ENCODE measurements at places on chromosomes 1 and 21.
A peak's percentile ranks its signal among the peaks of the same experiment; 100 is the strongest.

- no peak for DNase-seq
Observed at GRCh38 chr1:14862114-14862771, 263.8 kb downstream of the KAZN start.

GRCh38 chr21:42674351-42674940 is 21.0 kb downstream of the PDE9A start:
- DNase-seq = no peak

DNA sequence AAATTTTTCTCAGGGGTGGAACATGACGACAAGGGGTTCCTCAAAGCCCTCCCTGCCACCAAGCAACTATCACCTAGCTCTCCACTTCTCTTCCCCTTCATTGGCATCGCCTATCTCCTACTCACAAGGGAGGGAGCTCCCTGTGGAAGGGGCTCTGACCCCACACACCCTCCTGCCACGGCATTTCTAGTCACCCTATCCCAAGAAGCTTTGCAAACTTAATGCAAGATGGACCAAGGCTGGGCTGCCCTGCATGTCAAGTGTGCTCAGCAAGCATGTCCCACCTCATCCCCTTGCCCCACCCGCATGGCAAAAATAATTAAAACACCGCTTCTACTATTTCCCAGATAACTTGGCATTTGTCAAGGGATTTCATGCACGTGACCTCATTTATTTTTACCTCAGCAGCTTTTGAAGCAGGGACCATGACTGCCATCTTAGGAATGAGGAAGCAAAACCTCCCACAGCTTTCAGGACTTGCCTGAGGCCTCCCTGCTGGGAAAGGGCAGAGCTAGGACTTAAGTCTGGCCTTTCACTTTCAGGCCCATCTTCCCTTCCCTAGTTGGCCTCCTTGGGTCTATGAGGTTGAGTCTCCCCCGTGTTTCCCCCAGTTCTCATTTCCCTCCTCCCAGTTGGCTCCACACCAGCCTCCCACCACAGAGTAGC is 161.3 kb downstream of the TSEN15 start:
- DNase-seq = peak; percentile 74

- DNase-seq = no peak
Observed at GRCh38 chr1:34780528-34780927, 486 bp upstream of the GJB3 start.

DNA sequence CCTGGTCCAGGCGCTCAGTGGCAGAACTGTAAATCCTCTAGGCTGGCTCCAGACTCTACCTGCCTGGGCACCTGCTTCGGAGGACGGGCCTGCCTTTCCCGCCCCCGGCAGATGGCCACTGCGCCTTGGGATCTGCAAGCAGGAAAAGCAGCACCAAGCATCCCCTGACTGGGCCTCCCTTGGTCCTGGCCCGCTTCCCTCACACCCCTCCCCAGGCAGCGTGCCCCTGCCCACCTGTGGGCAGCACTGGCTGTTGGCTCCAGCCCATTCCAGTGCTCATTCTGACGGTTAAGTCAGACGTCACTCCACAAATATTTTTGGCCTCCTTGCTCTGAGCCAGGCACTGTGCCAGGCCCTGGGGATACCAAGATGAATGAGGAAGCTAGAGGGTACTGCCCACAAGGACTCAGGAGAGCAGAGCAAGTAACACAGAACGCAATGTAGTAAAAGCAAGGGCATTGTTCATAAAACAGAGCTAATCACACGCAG is 22.0 kb upstream of the BLACAT1 start:
- no peak for DNase-seq

All from non-pigmented ciliary epithelial cell (primary cell).